ENCODE measurements at places on chromosomes 2 and 18.
A peak's percentile ranks its signal among the peaks of the same experiment; 100 is the strongest.

GRCh38 chr2:6915399-6915798 lies 1.8 kb upstream of the RNF144A start:
- no peak for DNase-seq

- no peak for DNase-seq
Observed at GRCh38 chr2:43563679-43564078, 32.2 kb downstream of the THADA start.

DNA sequence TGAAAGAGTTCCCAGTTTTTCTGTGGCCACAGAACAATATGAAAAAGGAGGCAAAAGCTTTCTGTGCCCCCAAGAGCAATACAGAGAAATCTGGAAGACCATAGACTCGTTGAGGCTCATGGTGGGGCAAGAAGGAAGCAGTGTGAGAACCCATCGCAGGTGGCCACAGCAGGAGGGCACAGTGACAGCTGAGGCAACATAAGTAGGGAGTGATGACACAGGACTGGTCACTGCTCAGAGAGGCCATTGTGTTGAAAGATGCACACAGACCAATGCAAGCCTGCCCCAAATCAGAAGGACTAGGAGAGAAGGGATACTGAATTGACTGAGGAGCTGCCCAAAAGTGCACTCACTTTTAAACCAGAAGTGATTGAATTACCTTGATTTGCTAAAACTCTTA lies 483.6 kb downstream of the EPHA4 start:
- no peak for DNase-seq

- no peak for DNase-seq
Observed at GRCh38 chr2:216171011-216171410, 61.9 kb downstream of the XRCC5 start.

DNA sequence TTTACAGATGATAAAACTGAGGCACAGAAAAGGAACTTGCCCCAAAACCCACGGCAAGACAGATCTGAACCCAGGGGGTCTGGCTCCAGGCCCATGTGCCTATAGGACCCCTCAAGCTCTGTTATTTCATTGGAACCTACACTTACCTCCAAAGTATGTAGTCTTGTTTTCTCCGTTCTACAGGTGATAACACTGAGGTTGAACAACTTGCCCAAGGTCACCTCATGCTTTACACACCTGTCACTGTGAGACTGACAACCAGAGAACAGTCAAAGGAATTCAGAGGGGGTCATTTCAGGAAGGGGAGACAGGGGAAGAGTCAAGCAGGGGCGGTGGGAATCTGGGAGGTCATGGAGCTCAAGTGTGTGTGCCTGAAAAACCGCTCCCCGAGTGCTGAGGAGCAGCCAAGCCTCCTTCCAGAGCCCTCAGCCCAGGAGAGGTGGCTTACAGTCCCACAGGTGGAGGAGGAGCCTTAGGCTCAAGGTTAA lies 47.7 kb downstream of the SERTAD2 start:
- no peak for DNase-seq

DNA sequence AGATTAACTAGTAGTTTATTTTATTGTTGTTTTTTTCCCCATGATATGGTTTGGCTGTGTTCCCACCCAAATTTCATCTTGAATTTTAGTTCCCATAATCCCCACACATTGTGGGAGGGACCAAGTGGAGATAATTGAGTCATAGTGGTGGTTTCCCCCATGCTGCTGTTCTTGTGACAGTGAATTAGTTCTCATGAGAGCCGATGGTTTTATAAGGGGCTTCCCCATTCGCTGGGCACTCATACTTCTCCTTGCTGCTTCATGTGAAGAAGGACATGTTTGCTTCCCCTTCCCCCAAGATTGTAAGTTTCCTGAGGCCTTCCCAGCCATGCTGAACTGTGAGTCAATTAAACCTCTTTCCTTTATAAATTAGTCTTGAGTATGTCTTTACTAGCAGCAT lies 36.5 kb downstream of the GALNT14 start:
- no peak for DNase-seq

GRCh38 chr2:138700716-138701115 lies 79.5 kb downstream of the NXPH2 start:
- DNase-seq = no peak

DNA sequence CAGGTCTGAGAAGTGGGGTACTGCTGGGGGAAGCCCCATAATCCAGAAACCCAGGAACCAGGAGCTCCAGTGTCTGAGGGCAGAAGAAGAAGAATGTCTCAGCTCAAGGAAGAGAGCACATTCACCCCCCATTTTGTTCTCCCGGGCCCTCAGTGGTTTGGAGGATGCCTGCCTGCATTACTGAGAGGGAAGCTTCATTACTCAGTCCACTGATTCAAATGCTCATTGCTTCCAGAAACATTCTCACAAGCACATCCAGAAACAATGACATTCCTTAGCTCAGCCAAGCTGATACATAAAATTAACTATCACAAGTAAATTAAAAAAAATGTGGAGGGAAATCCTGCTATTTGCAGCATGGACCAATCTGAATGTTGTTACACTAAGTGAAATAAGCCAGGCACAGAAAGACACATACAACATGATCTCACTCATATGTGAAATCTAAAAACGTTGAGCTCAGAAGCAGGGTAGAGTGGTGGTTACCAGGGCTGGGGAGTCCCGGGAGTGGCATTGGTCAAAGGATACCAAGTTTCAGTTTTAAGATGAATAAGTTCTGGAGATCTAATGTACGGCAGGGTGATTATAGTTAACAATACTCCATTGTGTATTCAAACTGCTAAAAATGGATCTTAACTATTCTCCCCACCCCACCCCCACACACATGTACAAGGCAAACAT lies 459.3 kb downstream of the GALR1 start:
- no peak for DNase-seq

- DNase-seq = no peak
Observed at GRCh38 chr2:70368545-70368944, 66.7 kb upstream of the FAM136A start.

GRCh38 chr2:101981504-101981903 lies 10.3 kb upstream of the IL1R2 start:
- no peak for DNase-seq

DNA sequence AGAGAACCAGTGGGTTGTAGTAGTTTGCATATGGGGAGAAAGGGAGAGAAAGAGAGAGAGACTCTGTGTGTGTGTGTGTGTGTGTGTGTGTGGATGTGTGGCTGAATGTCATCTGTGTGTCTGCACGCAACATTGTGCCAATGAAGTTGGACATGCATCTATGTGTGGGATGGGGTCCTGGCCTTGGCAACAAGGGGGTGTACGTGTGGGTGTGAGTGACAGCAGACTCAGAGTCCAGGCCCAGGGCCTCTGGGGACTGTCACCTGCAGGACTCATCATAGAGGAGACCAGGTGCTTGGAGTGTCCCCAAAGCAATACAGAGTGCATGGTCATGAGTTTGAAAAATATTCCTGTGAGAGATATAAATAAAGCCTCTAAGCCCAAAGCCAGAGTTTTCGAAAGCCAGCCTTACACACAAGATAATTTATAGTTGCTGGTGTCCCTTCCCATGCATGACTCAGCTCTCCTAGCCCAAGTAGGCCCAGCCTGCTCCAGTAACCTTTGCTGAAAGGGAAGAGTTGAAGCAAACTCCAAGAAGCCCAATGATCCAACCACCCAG lies 59.9 kb downstream of the TNP1 start:
- no peak for DNase-seq

DNA sequence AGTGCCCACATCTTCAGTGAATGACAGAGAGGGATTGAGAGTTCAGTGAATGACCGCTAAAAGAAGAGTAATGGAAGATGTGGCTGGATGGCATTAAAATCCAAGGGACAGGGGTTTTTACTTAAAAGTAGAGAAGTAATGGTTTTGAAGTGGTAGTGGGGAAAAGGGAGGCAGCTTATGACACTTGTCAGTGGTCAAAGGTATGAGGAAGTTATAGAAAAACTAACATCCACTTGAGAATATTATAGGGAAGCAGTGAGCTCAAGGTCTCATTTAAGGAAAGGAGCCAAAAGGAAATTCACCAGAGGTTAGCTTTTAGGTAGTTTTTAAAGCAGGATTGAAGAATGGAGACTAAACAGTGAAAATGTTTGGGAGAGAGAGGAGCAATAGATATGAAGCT lies 24.3 kb downstream of the CDK15 start:
- DNase-seq = no peak

DNA sequence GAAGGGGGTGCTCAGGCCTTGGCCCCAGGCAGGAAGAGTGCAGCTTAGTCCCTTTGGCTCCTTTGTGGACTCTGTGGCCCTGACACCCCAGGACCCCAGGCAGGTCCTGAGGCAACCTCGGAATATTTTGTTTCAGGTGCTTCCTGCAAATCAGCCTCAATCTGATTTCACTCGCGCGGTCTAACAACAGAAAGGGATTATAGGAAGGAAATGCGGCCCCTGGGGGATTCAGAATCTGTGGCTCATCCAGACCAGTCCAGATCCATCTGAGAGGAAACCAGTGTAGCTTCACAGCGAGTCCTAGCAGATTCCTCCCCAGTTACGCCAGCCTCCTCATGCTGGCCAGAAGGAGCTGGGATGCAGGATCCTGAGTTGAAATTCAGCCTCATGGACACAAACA lies 59.5 kb upstream of the YWHAQ start:
- DNase-seq = no peak

DNA sequence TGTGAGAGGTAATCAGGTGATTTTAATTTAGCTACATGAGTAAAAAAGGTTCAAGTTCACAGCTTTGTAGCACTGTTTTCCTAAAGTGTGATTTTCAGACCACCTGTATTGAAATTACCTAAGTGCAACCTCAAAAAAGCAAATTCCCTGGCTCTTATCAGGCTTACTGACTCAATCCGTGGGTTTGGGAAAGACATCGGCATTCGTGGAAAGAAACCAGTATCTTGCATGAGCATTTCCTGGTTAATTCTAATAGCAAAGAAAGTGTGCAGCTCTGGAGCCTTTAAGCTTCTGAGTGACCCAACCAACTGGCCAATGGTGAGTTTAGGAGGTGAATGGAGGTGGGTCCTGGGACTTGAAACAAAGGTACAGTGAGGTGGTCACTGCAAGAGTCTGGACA lies 300.9 kb downstream of the NBAS start:
- no peak for DNase-seq

GRCh38 chr2:69375494-69376353 lies 11.3 kb downstream of the GFPT1 start:
- no peak for DNase-seq

- DNase-seq = no peak
Observed at GRCh38 chr2:119545754-119546446, 1.7 kb downstream of the CFAP221 start.

DNA sequence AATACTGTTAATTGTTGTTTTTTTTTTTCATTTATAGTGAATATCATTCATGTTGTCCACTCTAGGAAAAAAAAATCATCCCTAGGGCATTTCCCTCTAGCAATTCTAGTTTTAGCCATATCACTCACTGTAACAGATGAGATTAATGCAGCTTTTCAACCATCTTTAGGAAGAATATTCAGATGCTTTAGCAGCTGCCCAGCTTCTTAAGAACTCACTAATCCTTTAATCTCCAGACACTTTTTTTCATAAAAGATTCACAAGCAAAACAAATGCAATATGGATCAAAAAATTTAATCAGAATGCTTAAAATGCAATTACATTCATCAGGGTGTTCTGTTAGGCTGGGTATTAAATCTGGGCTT lies 692.6 kb downstream of the ERBB4 start:
- no peak for DNase-seq

DNA sequence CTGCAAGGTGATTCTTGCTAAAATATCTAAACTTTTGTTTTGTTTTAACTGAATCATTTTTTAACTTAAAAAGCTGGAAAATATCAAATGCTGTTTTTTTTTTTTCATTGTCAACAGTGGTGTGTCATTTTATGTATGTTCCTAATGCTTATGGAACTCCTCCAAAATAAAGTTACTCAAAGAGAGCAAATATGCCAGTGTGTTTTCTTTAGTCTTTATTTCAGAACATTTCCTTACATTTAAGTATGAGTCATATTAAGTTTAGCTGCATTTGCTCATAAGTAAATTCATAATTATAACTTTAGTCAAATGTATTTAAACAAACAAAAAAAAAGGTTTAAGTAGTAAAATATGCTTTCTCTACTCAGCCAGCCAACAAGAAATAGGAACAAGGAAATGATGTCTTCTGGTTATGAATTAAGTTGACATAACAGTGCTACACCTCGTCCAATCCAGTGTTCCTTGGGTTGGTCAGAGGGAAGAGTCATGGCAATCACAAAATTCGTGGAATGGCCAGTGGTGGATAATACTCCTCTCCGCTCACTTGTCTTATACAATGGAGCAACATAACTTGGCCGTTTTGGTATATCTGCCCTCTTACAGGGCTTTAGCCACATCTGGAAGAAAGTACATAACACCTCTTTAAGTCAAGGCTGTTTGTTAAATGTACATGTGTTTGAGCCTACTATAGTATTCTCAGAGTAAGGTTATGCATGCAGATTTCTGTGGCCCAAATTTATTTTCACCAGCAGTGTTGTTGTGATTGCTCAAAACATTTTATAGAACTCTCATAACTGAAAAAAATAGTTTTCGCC lies 80.7 kb downstream of the SLC39A10 start:
- no peak for DNase-seq

- DNase-seq = peak; percentile 93
Observed at GRCh38 chr2:96665083-96665569, 22.6 kb downstream of the FER1L5 start.

DNA sequence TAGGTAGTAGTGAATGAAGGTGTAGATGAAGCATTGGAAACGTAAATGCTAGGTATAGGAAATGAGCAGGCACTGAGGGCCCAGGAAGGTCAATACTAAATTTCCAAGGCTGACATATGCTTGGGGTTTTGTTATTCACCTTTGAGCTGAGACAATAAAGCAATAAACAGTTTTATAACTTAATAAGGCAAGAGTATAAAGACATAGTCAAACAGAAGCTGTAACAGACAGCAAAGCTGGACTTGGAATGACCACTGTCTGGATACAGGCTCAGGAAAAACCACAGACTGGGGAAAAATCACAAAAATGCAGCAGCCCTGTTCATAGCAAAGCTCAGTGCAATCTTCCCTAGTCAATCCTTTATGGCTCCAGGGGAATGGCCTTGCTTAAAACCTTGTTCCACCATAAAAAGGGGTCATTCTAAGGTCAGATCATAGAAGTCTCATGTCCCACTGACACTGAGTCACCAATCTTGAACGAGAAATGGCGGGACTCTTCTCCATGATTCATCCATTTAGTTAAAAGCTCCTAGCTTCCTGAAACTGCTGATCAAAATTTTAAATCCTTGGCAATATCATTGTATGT lies 493.3 kb downstream of the CMPK2 start:
- no peak for DNase-seq
